ENCODE measurements at places on chromosomes 1 and 21.

- no peak for DNase-seq
Measured at GRCh38 chr1:155327981-155328380, 7.3 kb downstream of the RUSC1 start.

DNA sequence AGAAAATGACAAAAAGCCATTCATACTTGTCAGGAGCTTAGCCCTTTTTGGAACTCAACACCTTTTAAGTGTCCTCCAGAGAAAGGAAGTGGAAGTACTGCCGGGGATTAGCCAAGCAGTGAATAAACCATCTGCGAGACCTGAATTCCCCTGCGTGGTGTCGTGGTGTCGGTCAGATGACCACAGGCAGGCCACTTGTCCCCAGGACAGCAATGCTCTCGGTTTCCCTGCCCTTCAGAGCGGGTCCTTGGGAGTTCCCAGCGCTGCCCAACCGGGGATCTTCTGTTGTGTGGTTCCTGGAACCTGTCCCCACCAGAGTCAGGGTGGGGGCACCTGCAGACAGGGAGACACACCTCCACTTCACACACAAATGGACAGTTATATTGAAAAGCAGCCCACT lies 9.2 kb downstream of the GPR157 start:
- DNase-seq = no peak

- DNase-seq = no peak
Measured at GRCh38 chr1:45337630-45338325, 2.2 kb upstream of the TOE1 start.

GRCh38 chr1:77831976-77832711 lies 52.7 kb downstream of the MIGA1 start:
- peak; percentile 75 for DNase-seq

DNA sequence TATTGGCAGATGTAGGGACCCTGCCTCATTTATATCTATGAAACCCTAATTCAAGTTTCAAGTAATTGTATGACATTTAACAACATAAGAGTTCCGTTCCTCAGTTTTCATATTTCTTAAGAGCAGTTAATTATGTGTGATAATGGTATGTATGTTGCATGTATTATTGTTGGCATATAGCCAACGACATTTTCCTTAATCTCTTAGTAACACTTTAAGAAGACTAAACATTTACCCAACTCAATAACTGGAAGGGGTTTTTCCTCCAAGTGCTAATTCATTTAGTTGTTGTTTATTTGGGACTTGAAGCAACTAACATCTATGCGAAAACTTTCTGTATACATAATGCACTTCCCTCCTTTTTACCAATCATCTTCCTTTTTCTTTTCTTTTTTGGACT lies 1.5 kb upstream of the RALGPS2 start:
- no peak for DNase-seq

DNA sequence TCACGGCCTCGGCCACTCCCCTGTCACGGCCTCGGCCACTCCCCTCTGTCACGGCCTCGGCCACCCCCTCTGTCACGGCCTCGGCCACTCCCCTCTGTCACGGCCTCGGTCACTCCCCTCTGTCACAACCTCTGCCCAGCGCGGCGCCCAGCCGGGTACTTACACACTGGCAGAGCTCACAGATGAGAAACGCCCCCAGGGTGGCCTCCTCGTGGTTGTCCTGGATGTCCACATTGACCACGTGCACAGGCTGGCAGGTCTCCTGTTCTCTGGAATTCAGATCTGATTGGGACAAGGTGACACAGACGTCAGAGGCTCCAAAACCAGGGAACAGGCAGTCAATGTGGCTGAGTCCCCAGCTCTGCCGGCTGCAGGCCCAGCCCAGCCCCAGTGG lies 3.3 kb upstream of the TMEM240 start:
- DNase-seq = no peak

GRCh38 chr1:94024104-94024792 lies 96.7 kb downstream of the ABCA4 start:
- DNase-seq = no peak

DNA sequence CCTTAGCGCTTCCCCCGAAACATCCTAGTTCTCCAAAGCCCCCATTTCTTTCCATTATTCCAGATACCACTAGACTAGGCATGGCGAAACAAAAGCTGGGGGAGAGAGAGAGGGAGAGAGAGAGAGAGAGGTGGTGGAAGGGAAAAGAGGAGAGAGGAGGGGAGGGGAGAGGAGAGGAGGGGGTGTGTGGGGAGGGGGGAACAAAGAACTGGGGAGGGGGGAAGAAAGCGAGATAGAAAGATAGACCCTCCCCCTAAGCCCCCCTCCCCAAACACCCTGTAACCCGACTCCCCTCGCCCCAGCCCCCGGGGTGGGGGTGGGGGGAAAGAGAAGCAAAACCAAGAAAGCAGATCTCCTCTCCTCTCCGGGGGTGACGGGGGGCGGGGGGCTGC lies 352 bp downstream of the MEX3A start:
- DNase-seq = no peak

GRCh38 chr1:23211955-23212354 lies 5.3 kb downstream of the HTR1D start:
- no peak for DNase-seq

DNA sequence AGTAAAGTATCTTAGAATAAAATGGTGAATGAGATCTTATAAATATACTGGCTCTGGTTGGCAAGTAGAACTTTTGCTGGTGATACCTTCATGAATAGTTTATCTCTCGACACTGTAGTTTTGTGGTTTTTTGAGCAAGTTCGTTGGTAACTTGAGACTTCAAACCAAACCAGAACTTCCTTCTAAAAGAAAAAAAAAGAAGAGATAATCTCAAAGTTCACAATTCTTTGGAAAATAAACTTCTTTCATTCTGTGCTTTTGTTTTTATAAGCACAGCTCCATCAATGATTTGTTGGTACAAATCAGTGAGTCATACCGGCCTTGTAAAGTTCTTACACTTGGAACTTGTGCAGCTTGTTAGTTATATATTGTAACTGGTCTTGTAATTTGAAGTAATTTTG lies 2.3 kb downstream of the HIPK1 start:
- DNase-seq = no peak

DNA sequence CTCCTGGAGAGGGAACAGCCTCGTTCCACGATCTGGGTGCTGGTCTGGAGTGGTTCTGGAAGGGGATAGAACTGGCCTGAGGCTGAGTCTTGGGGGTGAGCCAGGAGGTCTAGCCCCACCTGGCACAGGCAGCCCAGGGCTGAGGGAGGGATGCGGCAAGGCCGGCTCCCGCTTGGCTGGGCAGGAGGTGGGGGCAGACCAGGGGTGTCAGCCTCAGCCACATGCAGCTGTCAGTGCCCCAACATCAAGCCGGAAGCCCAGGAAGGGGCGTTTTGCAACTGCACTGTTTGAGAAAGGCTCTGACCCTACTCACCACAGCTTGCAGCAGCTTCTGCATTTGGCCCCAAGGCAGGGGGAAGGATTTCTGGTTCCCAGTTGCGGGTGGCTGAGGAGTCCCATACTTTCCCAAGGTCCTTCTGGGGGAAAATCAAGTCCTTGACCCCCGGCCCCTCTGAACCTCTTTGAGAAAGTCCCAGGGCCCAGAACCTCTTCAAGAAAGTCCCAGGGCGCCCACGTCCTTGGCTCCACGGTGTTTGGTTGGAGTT lies 2.0 kb downstream of the EFHD2 start:
- DNase-seq = no peak

All from muscle of back (tissue), 13 donors.